ENCODE measurements at places on chromosomes 5 and 9. TPM values are rescaled to one million over a fixed set of nuclear protein-coding genes. Genes with fewer than 3 reads are reported as not detected.

The ZDHHC11 gene
- 1.3 TPM for total RNA-seq

The SPATA31D4 gene
- not detected for total RNA-seq

The SLC4A9 gene
- not detected for total RNA-seq

The CHD1 gene
- total RNA-seq = 24.6 TPM

The NRG2 gene
- total RNA-seq = not detected
